ENCODE measurements at places on chromosomes 13 and 19. TPM values are rescaled to one million over a fixed set of nuclear protein-coding genes. Genes with fewer than 3 reads are reported as not detected.

The CYP4F12 gene
- total RNA-seq, result 0.49 TPM

The CLDN10 gene
- total RNA-seq, result 1.7 TPM

The ING1 gene
- total RNA-seq, result 5.6 TPM

The GJB6 gene
- 50.7 TPM for total RNA-seq

The DNAAF3 gene
- total RNA-seq, result 1.1 TPM

The RNF17 gene
- total RNA-seq, result not detected

The SPC24 gene
- 31.2 TPM for total RNA-seq

The STOML3 gene
- not detected for total RNA-seq

The CDADC1 gene
- 2.0 TPM for total RNA-seq

The VAV1 gene
- 2.3 TPM for total RNA-seq

The GAPDHS gene
- not detected for total RNA-seq

The HIPK4 gene
- not detected for total RNA-seq
